Suppressor macrophage (primary cell): ENCODE measurements at places on chromosomes 1 and 21.

DNA sequence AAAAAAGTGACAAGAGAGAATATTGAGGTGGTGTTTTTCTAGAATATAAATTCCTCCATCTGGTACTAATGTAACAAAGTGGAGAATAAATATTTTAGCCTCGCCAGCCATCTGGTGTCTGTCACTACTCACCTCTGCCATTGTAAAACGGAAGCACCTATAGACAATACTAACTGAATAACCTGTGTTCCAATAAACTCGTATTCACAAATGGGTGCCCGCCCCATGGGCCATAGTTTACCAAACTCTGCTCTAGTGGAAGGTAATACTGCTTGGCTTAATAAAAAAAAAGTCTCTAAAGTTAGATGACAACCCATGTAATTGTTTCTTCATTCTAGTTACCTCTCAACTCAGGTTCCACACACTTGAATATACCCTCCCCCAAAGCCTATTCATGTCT, 8.1 kb downstream of the MIS18A start:
- no peak for DNase-seq

DNA sequence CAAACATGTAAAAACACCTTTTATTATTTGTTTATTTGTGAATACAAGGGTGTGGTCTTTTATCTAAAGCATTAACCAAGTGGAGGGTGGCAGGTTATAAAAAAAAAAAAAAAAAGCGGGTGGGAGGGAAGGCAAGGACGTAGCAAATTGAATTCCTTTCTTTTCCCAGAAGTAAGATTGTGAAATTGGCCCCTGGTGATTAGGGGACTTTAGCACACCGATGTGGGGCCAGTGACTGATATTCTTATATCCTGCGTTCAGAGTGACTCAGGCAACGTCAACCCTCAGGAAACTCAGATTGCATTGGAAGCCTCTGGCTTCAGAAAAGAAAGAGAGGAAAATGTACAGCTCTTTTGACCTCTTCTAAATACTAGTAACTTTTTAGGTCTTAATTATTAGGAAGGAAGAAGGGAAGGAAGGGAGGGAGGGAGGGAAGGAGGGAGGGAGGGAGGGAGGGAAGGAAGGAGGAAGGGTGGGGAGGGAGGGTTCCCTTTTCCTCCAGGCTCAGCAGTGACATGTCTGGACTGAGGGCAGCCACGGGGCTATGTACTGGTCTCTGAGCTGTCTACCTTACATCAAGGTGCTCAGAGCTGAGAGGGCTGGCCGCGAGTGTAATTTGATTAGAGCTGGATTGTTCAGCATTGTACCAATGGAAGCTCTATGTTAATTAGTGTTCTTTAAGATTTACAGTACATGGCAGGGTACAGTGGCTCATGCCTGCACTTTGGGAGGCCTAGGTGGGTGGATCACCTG, 30.2 kb downstream of the EVA1C start:
- DNase-seq = no peak

GRCh38 chr1:25996966-25997827, 666 bp downstream of the PAFAH2 start:
- DNase-seq = peak; percentile 85

DNA sequence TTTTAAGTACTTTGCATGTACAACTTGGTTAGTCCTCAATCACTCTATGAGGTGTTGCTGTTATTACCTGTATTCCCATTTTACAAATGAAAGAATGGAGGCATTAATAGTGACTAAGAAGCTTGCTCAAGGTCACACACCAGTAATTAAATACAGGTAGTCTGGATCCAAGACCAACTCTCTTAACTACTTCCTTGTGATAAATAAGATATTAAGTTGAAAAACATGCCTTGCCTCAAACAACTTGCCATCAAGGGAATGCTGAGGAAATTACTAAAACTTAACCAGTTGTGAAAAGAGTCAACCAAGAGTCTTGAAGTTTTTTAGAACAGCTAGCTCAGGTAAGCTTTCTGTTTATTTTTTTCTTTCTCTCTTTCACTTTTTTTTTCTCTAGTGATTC, 21.0 kb upstream of the LAMC1 start:
- no peak for DNase-seq

GRCh38 chr1:153493343-153493960, 33.0 kb upstream of the S100A7 start:
- DNase-seq = no peak

- DNase-seq = no peak
These were observed 262.8 kb downstream of the TPR start for GRCh38 chr1:186112280-186112679.

DNA sequence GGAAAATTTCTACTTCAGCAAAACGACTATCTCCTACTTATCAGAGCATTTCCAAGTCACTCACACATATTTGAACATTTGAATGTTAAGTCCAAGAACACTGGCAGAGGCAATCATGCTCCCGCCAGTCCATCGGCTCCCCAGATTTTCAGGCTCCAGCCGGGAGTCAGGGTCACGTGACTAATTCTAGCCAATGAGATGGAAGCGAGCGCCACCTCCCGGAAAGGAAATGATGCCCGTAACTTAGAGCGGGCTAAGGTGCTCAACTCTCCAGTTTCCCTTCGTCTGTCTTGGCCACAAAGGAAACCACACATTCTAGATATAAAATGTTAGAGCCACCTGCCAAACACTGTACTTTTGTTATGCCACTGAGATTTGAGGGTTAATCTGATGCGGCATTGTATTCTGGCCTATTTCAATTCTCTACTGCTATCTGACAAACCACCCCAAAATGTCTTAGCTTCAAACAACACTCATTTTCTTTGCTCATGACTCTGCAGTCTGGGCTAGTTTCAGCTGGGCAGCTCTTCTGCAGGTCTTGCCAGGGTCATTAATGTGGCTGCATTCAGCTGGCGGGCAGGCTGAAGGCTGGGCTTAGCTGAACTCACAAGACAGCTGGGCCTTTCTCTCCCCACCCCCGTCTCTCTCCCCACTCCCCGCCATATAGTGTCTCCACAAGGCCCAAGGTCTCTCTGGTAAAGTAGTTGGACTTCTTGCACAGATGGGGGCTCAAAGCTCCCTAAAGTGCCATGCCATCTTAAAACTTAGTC, 16.5 kb upstream of the LHX4 start:
- DNase-seq = peak; percentile 31

DNA sequence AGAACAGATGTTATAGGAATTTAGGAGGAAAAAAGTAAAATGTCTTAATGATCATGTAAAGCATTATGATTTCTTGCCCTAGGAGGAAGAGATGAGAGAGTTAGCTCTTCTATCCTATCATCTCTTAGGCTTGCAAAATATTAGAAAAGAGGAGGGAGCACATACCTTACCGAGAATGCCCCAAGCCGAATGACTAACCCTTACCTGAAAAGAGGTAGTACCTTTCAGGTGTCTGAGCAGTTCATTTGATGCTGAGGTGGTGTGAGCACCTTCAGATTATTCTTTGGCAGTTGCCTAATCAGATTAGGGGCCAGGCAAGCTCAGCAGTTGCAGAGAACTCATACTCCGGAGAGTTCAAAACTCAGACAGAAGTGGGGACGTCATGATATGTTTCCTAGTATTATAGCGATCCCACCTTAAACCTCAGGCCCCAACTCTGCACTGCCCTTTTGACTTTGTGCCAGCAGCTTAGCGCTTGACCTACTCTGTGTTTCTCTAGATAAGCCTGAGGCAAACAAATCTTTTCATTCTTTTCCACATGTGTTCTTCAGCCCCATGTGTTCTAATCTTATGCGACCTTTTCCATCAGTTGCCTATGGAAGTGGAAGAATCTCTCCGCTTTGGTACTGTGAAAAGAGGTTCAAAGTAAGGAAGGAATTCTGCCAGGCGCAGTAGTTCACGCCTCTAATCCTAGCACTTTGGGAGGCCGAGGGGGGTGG, 52.5 kb downstream of the ATP2B4 start:
- no peak for DNase-seq

GRCh38 chr1:183887826-183888819, 83.2 kb downstream of the RGL1 start:
- no peak for DNase-seq

DNA sequence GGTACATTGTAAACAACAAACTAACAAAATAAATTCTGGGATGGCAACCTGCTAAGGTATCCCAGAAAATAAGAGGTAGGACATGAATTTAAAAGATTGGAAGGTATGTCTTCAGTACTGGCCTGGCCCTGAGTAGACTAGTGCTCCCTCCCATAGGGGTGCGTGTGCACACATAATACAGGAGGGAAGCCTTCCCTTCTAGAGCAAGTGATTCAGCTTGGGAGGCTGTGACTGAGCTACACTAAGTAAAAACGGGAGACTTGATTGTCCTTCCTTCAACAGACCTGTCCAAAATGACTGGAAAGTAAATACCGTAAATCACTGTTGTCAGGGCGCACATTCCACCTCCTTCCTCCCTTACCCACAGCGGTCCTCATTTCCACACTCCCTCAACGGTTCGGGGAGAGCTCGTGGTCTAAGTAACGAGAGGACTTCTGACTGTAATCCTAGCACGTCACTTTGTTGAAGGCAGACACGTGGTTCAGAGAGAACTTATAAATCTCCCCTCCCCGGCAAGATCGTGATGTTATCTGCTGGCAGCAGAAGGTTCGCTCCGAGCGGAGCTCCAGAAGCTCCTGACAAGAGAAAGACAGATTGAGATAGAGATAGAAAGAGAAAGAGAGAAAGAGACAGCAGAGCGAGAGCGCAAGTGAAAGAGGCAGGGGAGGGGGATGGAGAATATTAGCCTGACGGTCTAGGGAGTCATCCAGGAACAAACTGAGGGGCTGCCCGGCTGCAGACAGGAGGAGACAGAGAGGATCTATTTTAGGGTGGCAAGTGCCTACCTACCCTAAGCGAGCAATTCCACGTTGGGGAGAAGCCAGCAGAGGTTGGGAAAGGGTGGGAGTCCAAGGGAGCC, at the start of gene TGFB2:
TSS of gene TGFB2 (plus strand) at position 523 of the 859 bp plus-strand sequence. CDS start 1,366 bp downstream, outside the sequence.
- DNase-seq = peak; percentile 73

DNA sequence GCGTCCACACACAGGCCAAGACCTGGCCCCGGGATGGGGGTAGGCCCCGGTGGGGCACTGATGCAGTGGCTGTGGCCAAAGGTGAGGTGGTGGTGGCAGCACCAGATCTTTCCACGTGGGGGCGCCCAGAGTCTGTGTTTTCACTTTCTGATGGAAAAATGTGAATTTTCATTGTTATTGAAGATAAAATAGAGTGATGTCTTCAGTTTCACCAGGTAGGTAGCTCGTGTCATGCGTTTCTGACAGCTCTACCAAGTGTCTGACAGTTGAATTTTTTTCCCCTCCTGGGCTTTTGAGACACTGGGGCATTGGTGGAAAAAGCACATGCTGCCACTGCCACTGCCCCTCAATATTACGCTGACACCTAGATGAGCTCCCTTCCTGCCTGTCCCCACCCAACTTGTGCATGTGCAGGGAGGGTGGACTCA, 40.0 kb upstream of the MAGOH start:
- DNase-seq = peak; percentile 74

DNA sequence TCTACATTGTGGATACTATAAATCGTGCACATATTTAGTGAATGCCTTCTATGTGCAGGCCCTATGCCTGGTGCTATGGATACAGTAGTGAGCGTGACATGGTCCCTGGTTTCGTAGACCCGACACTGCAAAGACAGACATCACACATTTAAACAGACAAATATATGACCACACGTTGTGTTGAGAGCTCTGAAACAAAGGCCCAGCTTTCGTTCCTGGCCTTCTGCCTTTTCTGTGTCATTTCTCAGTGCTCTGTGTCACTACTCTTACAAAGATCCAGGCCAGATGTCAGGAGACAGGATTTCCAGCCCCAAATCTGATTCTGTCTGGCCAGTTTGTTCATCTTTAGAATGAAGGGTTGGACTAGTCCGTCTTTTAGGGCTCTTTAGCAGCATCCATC, 19.3 kb upstream of the TRABD2B start:
- DNase-seq = no peak

DNA sequence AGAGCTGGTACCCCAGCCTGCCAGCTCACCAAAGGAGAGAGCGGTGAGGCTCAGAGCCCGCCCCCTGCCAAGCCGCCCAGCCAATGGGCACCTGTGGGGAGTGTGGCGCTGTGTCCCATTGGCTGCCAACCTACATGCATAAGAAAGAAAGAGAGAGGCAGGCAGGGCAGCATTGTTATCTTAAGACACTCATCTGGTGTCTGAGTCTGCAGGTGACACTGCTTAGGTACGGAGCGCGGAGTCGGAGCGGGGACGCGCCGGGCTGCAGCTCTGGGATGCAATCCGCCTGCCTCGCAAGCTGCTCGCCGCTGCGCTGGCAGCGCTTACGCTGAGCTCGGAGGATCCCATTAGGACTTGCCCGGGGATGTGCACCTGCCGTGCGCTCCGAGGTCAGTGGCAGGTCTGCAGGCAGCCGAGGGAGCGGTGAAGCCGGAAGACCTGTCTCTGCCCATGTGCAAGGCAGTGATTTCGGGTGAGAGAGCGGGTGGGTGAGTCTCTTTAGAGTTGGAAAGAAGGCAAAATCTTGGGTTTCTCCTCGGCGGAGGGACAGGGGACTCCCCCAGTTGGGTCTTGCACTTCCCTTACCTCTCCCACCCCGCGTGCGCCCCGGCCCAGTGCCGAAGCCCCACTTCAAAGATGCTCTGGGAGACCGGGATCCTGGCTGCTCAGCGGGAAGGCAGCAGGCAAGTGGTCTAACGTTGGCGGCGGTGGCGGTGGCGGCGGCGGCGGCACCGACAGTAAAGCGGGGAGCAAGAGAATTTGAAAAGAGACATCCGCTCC, at the start of gene BRINP2:
TSS of gene BRINP2 (plus strand) at position 203 of the 780 bp plus-strand sequence. CDS start 58,919 bp downstream, outside the sequence.
- DNase-seq = no peak

DNA sequence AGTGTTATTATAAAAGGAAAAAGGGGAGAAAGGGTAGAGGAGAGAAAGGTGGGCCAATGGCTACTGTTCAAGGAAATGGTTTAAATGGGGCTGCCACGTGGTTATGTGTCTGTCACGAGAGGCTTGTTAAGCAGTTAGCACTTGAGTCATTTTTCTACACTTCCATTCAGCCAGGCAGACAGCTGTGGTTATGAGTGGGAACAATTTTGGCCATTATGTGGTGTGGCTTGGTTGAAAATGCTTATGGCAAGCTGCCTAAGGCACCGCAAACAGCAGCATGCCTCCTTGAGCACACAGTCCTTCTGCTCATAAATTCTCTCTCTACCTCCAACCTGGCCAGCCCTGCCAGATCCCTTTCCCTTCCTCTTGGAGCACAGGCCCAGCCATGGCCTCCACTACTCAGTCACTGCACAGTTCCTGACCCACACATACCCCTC, 3.2 kb upstream of the SRM start:
- DNase-seq = peak; percentile 19
